ENCODE measurements at places on chromosomes 5 and 9.

DNA sequence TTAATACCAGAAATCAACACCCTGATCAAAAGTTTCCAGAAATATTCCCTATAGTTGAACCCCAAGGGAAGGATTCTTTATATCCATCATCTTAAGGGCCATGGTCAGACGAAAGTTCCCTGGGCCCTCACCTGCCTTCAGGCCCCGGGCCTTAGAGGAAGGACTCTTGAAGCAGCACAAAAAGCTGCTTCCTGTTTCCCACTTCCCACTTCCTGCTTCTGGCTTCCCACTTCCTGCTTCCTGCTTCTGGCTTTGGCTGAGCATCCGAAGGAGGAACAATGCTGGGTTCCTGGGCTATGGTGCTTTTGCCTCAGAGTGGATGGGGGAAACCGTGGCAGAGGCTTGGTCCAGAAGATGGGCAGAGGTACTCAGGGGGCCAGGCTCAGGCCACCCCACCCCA lies 25.8 kb upstream of the DAP start:
- no peaks in the 10 kb centered on the region for H3K36me3 ChIP-seq
- H3K4me1 ChIP-seq, result no peaks in the 10 kb centered on the region
- no peaks in the 10 kb centered on the region for H3K27me3 ChIP-seq
- no peak for DNase-seq
- H3K4me3 ChIP-seq, result no peak overlapping the region

GRCh38 chr5:172356047-172356446 lies 72.5 kb upstream of the UBTD2 start:
- DNase-seq, result no peak
- H3K4me3 ChIP-seq, result no peak overlapping the region
- peaks cover 48% of the 10 kb centered on the region for H3K36me3 ChIP-seq
- H3K27ac ChIP-seq, result no peak overlapping the region
- H3K4me1 ChIP-seq, result no peaks in the 10 kb centered on the region

DNA sequence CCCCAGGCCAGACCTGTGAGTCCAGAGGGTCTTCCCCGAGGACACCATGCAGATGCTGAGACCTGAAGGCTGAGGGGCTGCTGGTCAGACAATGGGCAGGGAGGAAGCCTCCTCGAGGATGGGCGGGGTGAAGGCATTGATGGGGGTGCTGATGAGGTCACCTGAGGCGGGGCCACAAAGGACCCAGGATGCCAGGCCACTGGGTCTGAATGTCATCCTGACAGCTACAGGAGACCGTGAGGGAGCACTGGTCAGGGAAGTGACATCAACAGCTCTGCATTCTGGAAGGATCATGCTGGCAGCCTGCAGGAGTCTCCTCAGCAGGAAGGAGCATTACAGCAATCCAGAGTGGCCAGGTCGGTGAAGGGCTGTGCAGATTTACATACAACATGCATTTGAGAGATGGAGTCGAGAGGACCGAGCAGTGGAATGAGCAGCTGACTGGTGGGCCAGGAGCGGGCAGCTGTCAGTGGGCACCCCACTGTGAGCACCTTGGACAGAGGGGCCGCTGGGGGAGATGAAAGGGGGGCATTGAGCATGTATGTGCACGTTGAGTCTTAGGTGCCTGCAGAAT lies 77.7 kb upstream of the ADAMTS2 start:
- no peak overlapping the region for H3K27ac ChIP-seq
- H3K4me3 ChIP-seq, result no peak overlapping the region
- H3K36me3 ChIP-seq, result no peaks in the 10 kb centered on the region
- no peaks in the 10 kb centered on the region for H3K27me3 ChIP-seq

GRCh38 chr5:143056792-143057579 lies 286.8 kb downstream of the ARHGAP26 start:
- H3K4me1 ChIP-seq, result peaks cover 3% of the 10 kb centered on the region
- H3K4me3 ChIP-seq, result no peak overlapping the region
- no peak for DNase-seq

- no peak overlapping the region for H3K4me3 ChIP-seq
- H3K4me1 ChIP-seq, result no peaks in the 10 kb centered on the region
- H3K27me3 ChIP-seq, result peaks cover 6% of the 10 kb centered on the region
- H3K27ac ChIP-seq, result no peak overlapping the region
- no peaks in the 10 kb centered on the region for H3K36me3 ChIP-seq
Measured at GRCh38 chr9:124444166-124444565, 6.1 kb upstream of the ADGRD2 start.
